ENCODE measurements at places on chromosomes 5 and 9.

GRCh38 chr5:1918488-1919208 is 35.9 kb upstream of the IRX4 start:
- no peak for DNase-seq

GRCh38 chr9:6049798-6050197 is 34.4 kb upstream of the RANBP6 start:
- DNase-seq = no peak

- no peak for DNase-seq
These were observed 15.8 kb downstream of the ERCC8 start for GRCh38 chr5:60929024-60929423.

DNA sequence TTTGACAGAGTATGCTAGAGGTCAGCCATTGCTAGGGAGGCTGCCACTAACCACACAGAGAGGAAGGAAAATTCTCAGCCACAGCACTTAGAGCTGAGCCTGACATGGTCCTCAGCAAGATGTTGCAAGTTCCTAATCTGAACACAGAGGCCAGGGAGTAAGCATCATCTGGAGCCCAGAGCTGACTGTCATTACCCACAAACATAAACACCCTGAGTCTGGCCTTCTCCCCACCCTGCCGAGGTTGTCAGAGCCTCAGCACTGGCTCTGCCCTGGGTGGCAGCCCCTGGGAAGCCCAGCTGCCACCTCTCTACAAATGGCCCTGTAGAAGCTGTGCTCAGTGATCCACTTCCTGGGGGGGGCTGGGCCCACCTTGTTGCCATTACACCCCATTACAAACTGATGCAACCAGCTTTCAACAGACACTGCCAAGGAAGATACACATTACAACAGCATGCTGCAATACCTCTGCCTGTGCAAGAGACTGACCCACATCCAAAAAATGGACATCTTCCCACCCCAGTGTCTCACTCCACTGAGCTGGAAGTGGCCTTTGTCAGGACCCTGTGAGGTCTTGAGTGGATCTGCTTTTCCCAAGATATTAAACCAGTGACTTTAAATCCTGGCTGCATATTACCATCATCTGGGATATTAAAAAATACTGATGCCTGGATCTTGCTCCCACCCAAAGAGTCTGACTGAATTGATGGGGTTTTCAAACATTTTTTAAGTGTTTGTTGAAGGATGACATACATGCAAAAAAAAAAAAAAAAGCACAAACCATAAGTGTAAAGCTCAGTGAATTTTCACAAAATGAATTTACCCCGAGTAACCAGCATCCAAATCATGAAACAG is 33.0 kb downstream of the IRF1 start:
- peak; percentile 83 for DNase-seq

DNA sequence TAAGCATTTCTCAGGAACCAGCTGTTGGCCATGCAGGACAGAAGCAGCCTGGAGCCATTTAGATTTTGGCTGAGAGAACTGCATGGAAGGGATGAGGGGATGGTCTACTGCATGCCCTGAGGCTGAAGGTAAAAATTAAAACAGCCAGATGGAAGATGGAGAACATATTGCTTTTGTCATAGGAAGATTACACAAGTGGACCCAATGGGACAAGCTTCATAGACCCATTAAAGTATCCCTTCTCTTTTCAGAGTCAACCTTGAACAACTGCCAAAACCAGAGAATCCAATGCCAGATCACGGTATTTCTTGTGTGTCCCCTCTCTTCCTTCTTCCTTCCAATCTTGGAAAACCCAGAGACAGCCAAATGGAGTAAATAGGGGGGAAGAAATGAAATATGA is 253.4 kb downstream of the NR2F1-AS1 start:
- no peak for DNase-seq

DNA sequence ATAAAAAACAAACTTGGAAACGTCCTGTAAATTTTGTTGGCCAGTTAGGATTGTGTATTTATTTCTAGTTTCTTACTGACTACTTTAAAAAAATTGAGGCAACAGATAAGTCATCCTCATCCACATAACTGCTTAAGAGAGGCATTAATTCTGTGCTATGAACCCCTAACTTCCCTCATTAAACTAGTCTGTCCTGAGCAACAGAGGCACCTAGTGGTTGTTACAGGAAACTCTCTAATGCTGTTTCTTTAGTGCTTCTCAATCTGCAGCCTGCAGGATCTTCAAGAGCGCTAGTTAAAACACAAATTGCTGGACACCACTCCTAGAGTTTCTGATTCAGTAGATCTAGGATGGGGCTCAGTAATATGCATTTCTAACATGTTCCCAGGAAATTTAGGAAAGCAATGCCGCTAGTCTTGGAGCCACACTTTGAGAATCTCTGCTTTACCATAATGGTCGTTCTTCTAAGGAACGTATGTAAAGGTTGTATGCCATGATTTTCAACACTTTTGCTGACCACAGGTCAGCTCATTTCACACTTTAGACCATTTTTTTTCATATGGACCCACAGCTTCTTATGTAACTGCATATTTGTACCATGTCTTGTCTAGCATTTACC is 410.1 kb upstream of the SMARCA2 start:
- DNase-seq = no peak

- DNase-seq = no peak
These were observed 7.0 kb upstream of the GBGT1 start for GRCh38 chr9:133170716-133171115.

DNA sequence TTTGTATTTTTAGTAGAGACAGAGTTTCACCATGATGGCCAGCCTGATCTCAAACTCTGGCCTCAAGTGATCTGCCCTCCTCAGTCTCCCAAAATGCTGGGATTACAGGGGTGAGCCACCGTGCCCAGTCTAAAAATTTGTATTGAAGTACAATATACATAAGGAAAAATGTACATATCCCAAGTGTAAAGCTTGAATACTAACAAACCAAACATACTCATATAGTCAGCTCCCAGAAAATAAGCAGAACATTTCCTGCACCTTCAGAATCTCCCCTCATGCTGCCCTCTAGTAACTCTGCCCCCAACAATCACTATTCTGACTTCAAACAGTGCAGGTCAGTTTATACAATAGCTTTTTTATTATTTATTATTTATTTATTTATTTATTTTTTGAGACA is 1.6 kb upstream of the NOL6 start:
- DNase-seq = no peak

GRCh38 chr5:15252331-15252730 is 247.6 kb upstream of the FBXL7 start:
- DNase-seq = no peak

GRCh38 chr5:63211448-63212132 is 633.0 kb downstream of the LRRC70 start:
- DNase-seq = no peak

- DNase-seq = no peak
These were observed 21.5 kb downstream of the SMIM23 start for GRCh38 chr5:171806976-171807747.

DNA sequence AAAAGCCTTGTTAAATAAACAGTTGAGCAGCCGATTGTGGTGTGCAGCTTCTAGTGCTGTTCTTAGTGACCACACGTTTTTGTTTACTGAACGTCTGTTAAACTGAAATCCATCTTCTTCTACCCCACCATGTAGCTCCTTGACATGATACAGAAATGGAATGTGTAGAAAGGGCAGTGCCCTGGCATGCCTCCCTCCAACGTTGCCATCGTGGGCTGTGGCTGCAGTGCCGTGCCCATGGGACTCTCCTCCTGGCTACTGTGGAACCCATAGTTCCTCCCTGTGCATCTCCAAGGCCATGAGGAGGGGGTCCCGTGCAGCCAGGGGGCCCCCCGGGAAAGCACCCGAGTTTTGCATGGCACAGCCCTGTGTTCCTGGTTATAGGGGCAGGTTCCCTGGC is 23.3 kb upstream of the TGFBI start:
- no peak for DNase-seq

GRCh38 chr5:72145348-72145747 is 38.1 kb downstream of the MAP1B start:
- no peak for DNase-seq

DNA sequence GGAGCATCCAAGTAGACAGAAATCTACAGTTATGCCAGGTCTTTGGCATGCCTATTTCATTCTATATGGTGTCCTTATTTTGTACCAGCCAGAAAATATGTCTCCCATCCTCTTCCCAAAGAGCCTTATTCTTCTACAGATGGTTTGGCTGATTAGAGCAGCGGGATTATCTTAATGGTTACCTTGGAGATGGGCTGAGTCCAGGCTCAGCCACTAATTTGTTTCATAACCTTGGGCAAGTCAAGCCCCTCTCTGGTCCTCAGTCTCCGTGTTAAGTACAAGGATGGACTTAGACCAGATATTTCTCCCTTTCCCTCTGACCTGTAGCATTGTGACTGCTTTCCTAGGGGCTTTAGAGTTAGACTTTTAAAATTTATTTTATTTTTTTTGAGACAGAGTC is 11.1 kb upstream of the GLE1 start:
- DNase-seq = no peak

- DNase-seq = no peak
These were observed 480.2 kb downstream of the RASEF start for GRCh38 chr9:82582693-82583092.

GRCh38 chr5:118918232-118918631 is 70.1 kb downstream of the DTWD2 start:
- no peak for DNase-seq

- DNase-seq = no peak
These were observed 158.0 kb downstream of the ENC1 start for GRCh38 chr5:74482523-74482922.

DNA sequence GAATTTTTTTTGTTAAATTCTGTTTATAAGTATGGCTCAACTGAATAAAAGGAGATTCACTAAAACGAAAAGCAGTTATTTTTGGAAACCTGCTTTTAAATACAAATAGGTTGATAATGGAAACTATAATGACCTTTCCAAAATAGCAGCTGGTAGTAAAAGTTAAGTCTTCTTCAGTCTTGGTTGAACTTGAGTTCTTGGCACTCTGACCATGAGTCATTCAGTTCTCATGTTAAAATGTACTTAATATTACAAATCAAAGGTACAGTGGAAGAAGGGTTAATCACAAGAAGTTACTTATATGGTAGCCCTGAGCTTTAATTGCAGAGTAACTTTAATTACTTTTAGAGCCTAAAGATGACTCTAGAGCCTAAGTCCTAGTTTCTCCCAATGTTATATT is 62.1 kb downstream of the KLF9 start:
- peak; percentile 21 for DNase-seq

- no peak for DNase-seq
These were observed 52.8 kb downstream of the S1PR3 start for GRCh38 chr9:89044104-89044503.

- DNase-seq = no peak
These were observed 289.7 kb downstream of the OSTF1 start for GRCh38 chr9:75378036-75378435.

DNA sequence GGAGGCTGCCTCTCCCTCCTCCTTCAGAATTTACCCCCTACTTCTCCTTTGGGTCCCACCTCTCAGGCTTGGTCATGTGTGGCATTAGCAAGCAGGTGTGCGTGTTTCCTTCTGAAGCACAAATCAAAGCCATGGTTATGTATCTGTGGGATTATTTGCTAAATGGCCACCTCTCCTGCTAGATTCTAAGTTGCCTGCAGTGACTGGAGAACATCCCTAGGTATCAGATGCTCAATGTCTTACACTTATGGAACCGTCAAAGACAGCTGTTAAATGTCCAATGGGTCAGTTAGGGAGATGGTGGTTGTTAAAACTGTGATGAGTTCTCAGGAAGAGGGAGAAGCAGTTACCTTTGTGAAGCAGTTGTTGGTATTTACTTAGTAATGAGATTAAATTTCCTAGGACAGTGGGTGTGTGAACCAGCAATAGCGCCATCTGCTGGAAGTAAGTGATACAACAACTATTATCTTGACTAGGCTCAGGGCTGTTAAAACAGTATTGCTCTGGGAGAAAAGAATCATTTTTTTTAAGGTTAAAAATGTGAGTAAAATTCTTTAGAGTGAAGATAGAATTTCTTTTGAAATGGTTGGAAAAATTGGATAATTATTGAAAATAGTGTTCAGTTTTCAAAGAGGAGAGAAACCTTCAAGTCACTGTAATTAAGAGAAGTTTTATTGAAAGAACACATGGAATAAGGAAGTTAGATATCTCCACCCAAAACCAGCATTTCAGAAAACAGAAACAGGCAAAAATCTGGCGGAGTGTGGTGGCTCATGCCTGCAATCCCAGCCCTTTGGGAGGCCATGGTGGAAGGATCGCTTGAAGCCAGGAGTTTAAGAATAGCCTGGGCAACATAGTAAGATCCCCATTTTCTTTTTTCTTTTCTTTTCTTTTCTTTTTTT is 71.3 kb downstream of the TMC1 start:
- no peak for DNase-seq

- no peak for DNase-seq
These were observed 570.9 kb upstream of the GRIN3A start for GRCh38 chr9:102309379-102309778.

DNA sequence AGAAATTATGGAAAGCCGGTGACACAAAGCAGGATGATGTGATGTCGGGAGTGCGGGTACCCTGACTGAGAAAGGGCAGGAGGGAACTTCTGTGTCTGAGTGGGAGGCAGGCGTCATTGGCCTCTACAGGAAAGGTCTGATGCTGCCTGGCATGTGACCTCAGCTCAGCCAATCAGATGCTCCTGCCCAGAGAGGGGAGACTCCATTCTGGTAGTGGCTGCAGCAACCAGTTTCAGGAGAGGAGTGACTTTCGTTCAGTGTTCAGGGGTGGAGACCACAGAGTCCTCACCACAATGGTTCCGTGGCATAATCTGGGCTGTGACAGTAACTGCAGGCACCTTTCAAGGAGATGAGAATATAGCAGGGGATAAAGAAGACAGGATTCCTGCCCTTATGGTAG is 6.7 kb upstream of the SFXN1 start:
- DNase-seq = no peak

DNA sequence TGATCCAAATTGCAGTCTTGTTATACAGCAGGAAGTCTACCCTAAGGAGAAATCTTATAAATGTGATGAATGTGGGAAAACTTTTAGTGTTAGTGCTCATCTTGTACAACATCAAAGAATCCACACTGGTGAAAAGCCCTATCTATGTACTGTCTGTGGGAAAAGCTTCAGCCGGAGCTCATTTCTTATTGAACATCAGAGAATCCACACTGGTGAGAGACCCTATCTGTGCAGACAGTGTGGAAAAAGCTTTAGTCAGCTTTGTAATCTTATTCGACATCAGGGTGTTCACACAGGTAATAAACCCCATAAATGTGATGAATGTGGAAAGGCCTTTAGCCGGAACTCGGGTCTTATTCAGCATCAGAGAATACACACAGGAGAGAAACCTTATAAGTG is 10.4 kb downstream of the ZNF189 start:
- no peak for DNase-seq

GRCh38 chr5:131068076-131068475 is 97.0 kb downstream of the HINT1 start:
- DNase-seq = no peak

All from AG09309 (cell line).